ENCODE measurements at places on chromosomes 5 and 9. TPM values are rescaled to one million over a fixed set of nuclear protein-coding genes. Genes with fewer than 3 reads are reported as not detected.

Gene KIAA0825
- total RNA-seq, result 5.0 TPM

Gene MZB1
- not detected for total RNA-seq

Gene INSL4
- not detected for total RNA-seq

Gene SLC23A1
- not detected for total RNA-seq

Gene CYSRT1
- total RNA-seq, result 1.5 TPM

Gene STOM
- total RNA-seq, result 51.0 TPM

Gene CREBRF
- total RNA-seq, result 22.3 TPM

Gene SLC27A6
- 0.26 TPM for total RNA-seq

Gene PCDHB4
- 4.1 TPM for total RNA-seq

Gene TMEM252
- not detected for total RNA-seq

- DNase-seq, result no peak
- no peak overlapping the region for H3K27ac ChIP-seq
- no peak overlapping the region for H3K4me3 ChIP-seq
- H3K36me3 ChIP-seq, result no peaks in the 10 kb centered on the region
Measured at GRCh38 chr5:168327451-168327850, 36.0 kb downstream of the WWC1 start.

DNA sequence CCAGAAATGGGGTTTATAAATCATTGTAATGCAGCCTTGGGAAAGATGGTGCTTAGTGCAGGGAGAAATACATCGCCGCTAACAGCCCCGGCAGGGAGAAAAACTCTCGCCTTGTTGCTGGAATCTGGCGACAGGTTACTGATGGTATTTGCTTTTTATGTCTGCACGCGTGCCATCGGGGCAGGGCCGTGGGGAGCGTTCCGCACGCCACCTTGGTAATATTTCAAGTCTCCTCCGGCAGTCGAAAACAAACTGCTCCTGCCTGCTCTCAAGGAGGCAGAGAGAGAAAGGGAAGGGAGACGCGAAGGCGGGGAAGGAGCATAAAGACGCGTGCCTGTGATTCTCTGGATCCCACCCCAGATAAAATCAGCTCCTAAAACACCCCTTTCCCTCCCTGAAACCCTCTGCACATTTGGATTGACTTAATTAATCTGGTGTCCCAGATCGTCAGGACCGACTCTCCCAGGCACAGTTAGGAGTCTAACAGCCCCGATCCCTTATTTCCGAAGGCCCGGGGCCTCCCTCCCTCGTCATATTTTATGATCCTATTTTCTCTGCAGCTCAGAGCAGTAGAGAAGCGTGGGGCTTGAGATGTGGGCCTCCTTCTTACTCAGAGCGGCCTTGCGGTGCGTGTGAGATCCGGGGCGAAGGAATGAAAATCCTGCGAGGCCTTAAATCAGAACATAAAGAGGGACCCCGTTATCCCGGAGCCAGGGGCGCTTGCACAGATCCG, 47.7 kb downstream of the CFAP77 start:
- no peak overlapping the region for H3K27ac ChIP-seq
- H3K4me1 ChIP-seq, result no peaks in the 10 kb centered on the region
- H3K27me3 ChIP-seq, result peaks cover 11% of the 10 kb centered on the region

- no peak for DNase-seq
- H3K27me3 ChIP-seq, result no peaks in the 10 kb centered on the region
- peak overlapping the region; percentile 27 for H3K4me3 ChIP-seq
- H3K36me3 ChIP-seq, result no peaks in the 10 kb centered on the region
- H3K4me1 ChIP-seq, result peaks cover 30% of the 10 kb centered on the region
Measured at GRCh38 chr5:31122998-31123951, 70.2 kb upstream of the CDH6 start.

DNA sequence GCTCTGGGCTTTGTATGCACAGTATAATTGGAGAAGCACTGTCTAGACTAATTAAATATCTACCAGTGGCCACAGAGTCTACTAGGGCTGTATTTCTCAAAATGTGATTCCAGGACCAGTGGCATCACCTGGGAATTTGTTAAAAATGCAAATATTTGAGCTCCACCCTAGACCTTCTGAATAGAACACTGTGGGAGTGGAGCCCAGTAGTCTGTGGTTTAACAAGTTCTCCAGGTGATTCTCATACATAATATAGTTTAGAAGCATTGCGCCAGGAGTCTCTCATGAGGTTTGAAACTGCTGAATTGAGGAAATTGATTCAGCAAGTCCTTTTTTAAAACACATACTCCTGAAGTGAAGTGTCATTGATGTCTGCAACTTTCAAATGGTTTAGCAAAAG, 74.7 kb downstream of the FCHO2 start:
- no peak overlapping the region for H3K4me3 ChIP-seq
- peaks cover 46% of the 10 kb centered on the region for H3K4me1 ChIP-seq
- H3K27ac ChIP-seq, result peak overlapping the region; percentile 91
- no peaks in the 10 kb centered on the region for H3K27me3 ChIP-seq
- peaks cover 13% of the 10 kb centered on the region for H3K36me3 ChIP-seq

GRCh38 chr5:55278778-55279177, 28.7 kb downstream of the DHX29 start:
- no peaks in the 10 kb centered on the region for H3K27me3 ChIP-seq
- DNase-seq, result no peak
- peaks cover 2% of the 10 kb centered on the region for H3K4me1 ChIP-seq
- H3K27ac ChIP-seq, result no peak overlapping the region
- peaks cover 45% of the 10 kb centered on the region for H3K36me3 ChIP-seq
- H3K4me3 ChIP-seq, result no peak overlapping the region

GRCh38 chr5:151174612-151175101, 17.1 kb upstream of the ANXA6 start:
- H3K27me3 ChIP-seq, result peaks cover 23% of the 10 kb centered on the region
- no peak overlapping the region for H3K4me3 ChIP-seq
- H3K4me1 ChIP-seq, result no peaks in the 10 kb centered on the region
- no peak overlapping the region for H3K27ac ChIP-seq

DNA sequence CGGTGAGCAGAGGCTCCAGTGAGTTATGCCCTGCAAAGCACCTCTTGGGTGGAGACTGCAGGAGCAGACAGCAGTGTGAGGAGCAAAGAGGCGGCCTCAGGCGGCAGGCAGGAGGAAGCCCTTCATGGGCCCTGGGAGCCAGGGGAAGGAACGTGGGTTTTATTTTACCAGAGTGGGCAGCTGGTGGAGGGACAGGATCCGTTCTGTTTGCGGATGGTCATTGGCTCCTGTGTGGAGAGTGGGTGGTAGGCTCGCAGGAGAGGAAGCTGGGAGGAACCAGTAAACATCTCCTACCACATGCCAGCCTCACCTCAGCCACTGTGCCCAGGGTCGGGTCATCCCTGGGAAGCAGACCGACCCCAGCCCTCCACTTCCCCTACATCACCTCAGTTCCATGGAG, 24.4 kb downstream of the HNRNPH1 start:
- peaks cover 43% of the 10 kb centered on the region for H3K36me3 ChIP-seq
- no peaks in the 10 kb centered on the region for H3K27me3 ChIP-seq
- no peak overlapping the region for H3K4me3 ChIP-seq
- no peak overlapping the region for H3K27ac ChIP-seq
- H3K4me1 ChIP-seq, result no peaks in the 10 kb centered on the region

GRCh38 chr9:116162241-116162781, 8.7 kb downstream of the PAPPA start:
- H3K27ac ChIP-seq, result peak overlapping the region; percentile 75
- peaks cover 43% of the 10 kb centered on the region for H3K36me3 ChIP-seq
- H3K4me3 ChIP-seq, result no peak overlapping the region
- peaks cover 77% of the 10 kb centered on the region for H3K4me1 ChIP-seq

DNA sequence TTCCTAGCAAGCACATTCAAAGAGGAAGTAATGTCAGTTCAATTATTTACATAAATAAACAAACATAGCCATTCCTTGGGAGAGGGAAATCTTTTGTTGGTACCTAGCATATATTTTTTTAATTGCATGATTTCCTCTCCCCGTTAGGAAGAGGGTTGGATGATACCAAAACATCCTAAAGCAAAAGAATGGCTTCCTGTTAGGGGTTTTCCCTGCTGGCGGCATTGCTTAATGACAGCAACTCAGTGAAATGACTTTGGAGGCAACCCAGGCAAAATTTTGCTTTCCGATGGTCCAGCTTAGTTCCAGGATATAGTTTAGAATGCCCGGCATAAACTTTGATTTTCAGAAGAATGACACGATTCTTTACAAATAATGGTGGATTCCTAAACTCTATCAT, 73.2 kb downstream of the MAT2B start:
- no peak overlapping the region for H3K4me3 ChIP-seq
- no peaks in the 10 kb centered on the region for H3K36me3 ChIP-seq
- no peak for DNase-seq
- peaks cover 4% of the 10 kb centered on the region for H3K27me3 ChIP-seq
- H3K4me1 ChIP-seq, result no peaks in the 10 kb centered on the region

Measured in osteocyte (in vitro differentiated cells).